AML-193 (cell line): ENCODE measurements at places on chromosomes 3 and 15.

DNA sequence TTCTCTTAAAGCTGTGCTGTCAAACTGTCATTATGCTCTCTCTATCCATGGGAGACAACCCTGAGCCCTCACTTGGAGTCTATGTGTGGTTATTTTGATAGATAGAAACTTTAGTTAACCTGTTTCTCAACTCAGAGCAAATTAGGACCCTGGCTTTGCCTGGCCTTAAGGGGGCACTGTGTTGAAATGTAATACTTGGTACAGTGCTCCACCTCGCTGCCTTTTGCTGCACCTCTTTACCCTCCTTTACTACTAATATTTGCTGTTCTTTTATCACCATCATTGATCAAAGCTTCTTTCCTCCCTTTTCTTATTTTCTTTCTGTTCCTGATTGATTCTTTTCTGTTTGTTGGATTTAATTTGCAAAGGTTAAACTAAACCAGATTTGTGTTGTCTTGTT is 34.3 kb downstream of the STT3B start:
- DNase-seq = no peak

GRCh38 chr3:150890295-150890694 is 14.9 kb downstream of the MINDY4B start:
- DNase-seq = peak; percentile 93

- DNase-seq = no peak
Measured at GRCh38 chr3:111764645-111765091, 94.4 kb upstream of the PHLDB2 start.

DNA sequence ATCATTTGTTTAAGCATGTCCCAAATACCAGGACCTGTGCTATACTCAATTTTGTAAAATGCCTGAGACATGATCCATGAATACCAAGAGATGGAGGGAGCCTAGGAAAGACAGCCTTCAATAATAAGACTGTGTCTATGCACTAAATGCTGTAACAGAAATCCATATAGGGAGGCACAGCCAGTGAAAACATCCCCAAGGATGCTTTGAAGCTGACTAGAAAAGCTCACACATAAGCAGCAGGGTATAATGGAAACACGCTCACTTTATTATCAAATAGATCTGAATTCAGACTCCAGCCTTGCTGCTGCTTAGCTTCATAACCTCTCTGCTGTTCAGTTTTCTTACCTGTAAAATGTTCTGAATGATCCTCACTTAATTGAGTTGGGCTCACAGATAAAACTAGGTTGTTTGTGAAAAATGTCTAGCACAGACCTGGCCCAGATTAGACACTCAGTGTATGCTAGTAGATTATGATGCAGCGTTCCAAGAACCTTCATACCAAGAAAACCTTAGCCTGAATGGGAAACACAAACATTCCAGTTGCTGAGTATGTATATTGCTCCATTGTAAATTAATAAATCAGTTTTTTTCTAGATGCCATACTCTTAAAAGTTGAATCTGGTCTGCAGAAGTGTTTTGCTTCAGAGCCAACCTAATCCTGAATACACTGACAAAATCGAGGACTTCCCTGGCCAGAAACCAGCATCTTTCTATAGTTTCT is 3.8 kb upstream of the LARP6 start:
- DNase-seq = no peak

- no peak for DNase-seq
Measured at GRCh38 chr15:92780843-92781242, 119.3 kb upstream of the CHD2 start.

- DNase-seq = no peak
Measured at GRCh38 chr3:147387291-147387884, 19.0 kb downstream of the ZIC4 start.

- no peak for DNase-seq
Measured at GRCh38 chr3:76991165-76991564, 48.7 kb upstream of the ROBO2 start.

DNA sequence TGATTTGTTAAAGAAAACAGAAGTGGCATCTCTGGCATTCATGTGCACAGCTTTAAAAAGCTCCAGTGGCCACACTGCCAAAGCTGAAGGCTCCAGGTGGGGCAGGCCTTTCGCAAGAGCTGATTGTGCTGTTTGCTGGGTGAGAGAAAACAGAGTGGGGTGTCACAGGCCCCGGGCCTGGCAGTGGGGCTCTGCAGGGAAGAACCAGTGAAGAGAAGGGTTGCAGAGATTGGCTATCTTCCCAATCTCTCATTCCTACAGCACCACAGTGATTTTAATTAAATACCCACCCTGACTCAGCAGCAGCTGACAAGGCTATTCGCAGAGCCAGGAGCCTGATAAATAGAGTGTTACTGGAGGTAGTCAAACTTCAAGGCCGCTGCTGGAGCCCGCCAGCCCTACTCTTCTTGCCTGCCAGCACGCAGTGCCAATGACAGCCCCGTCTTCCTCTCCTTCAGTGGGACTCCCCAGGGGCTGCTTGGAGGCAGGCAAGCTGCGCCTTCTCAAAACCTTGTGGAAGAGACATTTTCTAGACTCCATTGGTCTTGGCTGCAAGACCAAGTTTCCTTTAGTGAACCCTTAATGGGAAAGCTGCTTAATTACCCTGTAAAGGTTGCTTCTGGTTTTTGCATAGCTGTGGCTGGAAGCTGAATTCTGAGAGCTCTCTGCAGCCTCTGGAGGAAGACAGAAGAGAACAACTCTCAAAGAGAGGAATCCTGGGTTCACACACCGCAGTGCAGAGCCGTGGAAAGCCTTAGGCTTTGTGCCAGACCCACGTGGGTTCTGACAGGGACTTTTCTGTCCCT is 225.8 kb upstream of the SLCO3A1 start:
- no peak for DNase-seq

- DNase-seq = no peak
Measured at GRCh38 chr3:5479229-5479799, 291.8 kb downstream of the EDEM1 start.

DNA sequence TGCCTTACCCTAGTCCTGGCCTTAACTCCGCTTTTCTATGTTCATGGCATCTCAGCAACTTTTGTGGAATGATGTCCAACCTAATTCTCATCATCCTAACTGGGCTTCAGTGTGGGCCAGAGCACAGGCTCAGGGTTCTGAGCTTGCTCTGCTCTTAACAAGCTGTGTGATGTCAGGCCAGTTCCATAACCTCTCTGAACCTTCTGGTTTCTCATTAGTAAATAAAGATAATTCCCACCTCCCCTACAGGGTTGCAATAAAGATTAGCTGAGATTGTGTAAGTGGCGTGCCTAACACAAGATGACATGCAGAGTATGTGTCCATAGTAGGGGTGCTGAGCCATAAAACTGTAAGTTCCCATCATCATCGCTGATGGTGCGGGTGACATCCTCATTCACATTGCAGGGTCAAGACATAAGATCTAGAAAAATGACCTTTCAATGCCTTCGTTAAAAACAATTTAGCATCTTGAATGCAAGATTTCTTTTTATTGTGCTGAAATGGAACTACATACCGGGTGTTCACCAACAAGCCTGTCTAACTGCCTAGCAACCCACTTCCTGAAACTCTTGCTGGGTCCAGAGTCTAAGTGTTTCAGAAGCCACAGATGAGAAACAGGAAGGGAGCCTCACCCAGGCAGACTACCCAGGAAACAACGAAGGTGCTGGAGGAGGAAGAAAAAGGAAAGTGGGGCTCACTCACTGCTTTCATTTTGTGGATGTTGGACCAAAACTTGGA is 36.2 kb downstream of the CDCP1 start:
- DNase-seq = peak; percentile 98

DNA sequence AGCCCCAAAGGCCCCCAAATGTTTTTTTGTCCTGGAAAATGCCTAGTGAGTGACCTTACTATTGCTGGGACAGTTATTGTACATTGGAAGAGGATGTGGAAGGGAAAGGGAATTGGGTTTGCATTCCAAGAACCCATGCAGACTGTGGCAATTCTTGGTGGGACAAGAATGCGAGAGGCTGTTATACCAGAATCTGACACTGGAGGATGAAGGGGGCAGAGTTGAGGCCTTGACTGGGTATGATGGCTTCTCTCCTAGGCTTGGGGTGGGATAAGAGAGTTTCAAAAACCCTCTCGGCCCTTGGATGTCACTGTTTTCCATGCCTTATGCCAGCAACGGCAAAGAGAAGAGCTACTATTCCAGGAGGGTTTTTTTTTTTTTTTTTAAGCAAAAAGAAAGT is 25.3 kb downstream of the IL16 start:
- DNase-seq = no peak

DNA sequence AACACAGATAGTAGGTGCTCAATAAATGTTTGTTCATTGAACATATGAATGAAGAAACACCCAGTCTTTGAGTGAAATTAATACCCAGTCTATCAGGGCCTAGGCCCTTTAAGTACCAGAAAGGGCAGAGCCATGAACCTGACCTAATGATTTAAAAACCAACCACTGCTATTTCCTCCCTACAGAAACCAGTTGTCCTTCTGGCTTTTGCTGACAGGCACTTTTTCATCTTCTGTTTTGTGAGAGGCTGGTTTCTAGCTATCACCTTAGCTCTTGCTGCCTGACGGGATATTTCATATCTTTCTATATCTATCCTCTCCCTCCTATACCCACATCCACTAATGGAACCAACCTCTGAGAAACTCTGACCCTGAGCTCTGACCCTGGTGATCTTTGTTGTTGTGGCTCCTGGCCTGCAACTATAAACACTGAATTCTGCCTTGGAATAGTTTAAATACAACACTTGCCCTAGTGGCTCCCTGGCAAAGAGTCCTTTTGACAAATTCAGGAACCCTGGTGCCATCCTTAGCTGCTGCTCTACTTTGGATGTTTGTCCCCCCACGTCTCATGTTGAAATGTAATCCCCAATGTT is 4.1 kb upstream of the AHSG start:
- no peak for DNase-seq

DNA sequence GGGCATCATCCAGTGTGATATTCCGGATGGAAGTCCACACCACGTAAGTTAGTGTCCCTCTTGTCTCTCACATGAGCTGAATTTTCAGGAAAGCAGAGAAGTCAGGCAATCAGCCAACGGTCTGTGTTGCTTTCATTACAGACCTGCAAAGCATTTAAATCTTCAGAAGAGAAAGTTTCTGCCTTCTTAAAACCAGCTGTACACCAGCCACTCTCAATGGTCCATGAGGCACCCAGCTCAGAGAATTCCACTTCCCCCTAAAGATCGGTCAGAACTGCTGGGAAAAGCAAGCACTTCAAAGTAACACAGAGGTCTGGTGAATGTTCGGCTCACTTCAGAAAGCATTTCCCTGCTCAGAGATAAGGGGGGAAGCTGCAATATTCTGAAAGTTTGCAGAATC is 903.7 kb downstream of the EPHA3 start:
- DNase-seq = no peak

DNA sequence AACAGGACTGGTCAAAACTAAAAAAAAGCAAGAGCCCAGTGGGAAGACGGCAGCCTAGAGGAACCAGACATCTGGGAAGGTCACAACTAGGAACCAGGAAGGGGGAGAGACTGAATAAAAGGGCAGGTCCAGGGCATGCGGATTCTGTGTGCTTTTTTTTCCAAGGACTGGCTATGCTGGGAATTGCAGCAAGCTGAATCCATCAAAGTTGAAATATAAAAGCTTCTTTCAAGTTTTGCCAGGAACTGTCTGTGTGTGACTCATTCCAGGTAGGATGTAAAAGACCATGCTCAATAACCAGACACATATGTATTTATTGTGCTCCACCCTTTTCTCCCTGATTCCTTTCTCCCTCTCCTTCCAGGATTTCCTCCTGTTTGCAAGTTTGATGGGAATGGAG is 47.9 kb upstream of the CCDC80 start:
- DNase-seq = no peak

DNA sequence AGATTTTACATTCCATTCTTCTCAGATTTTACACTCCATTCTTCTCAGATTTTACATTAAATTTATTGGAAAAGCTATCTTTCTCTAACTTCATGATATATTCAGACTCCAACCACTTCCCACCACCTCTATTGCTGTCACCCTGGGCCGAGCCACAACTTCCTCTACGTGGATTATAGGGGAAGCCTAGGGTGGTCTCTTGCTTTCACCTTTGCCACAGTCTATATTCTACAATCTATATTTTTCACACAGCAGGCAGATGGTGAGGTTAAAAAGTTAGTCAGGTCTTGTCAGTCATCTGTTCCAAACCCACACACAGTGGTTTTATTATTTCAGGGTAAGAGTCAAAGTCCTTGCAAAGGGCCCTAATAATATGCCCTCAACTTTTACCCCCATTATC is 370.8 kb upstream of the SUCLG2 start:
- DNase-seq = no peak

- DNase-seq = no peak
Measured at GRCh38 chr15:101152914-101153313, 98.9 kb downstream of the CHSY1 start.

- DNase-seq = peak; percentile 88
Measured at GRCh38 chr3:172673210-172673679, 37.6 kb downstream of the NCEH1 start.

GRCh38 chr15:68821841-68822381 is 1.2 kb upstream of the ANP32A start:
- peak; percentile 54 for DNase-seq

GRCh38 chr3:108281670-108282069 is 14.7 kb upstream of the HHLA2 start:
- no peak for DNase-seq

GRCh38 chr3:134352031-134352671 is 22.1 kb downstream of the AMOTL2 start:
- no peak for DNase-seq

DNA sequence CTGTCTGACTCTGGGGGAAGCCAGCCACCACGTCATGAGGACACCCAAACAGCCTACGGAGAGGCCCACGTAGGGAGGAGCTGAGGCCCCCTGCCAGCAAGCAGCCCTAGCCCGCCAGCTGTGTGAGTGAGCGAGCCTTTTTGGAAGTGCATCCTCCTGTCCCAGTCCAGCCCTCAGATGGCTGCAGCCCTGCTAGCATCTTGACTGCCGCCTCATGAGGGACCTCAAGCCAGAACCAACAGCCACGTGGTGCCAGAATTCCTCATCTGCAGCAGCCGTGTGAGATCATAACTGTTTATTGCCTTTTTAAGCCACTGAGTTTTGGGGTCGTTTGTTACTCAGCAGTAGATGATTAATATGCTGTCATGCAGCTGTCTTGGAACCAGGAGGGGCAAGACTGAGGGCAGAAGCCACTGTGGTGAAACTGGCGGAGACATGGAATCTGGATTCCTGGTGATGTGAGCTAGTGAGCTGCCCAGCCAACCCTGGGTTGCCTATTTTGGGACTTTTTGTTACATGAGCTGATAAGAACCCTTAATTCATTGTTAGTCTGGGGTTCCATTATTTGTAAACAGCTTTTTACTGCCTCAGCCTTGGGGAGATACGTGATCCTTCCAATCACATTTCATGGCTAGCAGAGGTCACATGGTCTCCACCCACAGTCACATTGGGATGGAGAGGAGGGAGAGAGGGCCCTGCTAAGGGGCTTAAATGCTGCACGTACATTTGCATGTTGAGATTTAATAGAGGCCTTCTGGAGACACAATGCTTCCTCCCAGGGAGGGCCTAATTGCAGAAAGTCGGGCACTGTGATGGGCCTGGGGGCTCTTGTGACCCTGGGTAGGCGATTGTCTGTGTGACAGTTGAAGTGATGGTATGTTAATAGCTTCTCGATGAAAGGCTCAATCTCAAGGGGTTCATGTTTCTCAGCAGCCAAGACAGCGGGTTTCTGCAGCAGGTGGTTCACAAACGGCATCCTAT is 73.8 kb downstream of the RPLP1 start:
- no peak for DNase-seq

- DNase-seq = no peak
Measured at GRCh38 chr3:87173071-87173470, 54.0 kb upstream of the CHMP2B start.
